Urothelium cell line (cell line): ENCODE measurements at places on chromosomes 4 and X.

DNA sequence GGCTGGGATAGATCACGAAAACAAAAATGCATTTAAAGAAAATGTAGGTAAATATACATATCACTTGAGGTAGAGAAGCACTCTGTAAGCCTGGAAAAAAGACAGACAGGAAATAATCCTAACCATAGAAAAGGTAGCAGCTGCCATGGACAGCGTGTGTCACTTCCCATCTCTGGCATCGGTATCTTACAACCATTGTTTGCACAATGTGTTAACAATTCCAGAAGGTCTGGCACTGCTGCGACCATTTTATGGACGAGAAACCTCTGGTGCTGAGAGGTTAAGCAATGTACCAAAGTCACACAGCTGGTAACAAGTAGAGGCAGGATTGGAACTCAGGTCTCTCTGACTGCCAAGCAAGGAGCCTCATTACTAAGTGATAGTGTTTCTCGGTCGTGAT lies 1.7 kb upstream of the MTNR1A start:
- no peak for DNase-seq

DNA sequence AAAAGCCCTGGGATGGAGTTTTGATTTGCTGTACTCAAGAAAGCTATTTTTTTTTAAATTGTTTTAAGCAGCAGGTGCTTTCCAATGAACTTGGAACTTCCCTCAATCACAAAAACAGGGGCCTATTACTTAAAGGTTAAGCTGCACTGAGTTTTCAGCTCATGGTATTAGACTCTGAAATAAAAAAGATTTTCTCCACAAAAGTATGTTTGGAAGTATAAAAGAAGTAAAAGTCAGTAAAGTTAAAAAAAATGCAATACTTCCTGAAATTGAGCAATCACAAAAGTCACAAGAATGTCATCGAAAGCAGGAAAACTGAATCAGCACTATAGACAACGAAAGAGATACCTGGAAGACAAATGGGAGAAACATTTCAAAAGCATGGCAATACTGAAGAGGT lies 38.9 kb upstream of the PLAC8 start:
- no peak for DNase-seq

- DNase-seq = no peak
Observed at GRCh38 chr4:183449193-183449882, 4.9 kb downstream of the CDKN2AIP start.

- peak; percentile 42 for DNase-seq
Observed at GRCh38 chrX:7083468-7084396, 63.8 kb upstream of the STS start.

GRCh38 chr4:13762130-13762529 lies 134.6 kb upstream of the BOD1L1 start:
- DNase-seq = no peak

DNA sequence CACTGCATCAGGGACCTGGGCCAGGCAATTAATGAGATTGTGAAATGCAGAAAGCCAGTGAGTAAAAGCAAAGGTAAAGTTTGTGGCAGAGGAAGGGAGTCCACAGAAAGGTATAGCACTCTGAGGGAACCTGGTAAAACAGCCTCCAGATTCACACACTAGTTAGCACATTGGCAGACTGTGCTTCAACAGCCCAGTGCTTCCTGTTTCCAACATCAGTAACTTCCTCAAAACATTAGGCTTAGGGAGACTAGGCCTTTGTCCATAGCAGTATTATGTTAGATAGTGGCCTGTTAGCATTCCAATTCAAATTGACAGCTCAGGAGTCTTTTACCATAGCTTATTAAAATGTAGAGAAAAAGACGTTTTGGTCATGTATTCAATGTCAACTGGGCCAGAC lies 582.6 kb upstream of the ACTRT1 start:
- no peak for DNase-seq

DNA sequence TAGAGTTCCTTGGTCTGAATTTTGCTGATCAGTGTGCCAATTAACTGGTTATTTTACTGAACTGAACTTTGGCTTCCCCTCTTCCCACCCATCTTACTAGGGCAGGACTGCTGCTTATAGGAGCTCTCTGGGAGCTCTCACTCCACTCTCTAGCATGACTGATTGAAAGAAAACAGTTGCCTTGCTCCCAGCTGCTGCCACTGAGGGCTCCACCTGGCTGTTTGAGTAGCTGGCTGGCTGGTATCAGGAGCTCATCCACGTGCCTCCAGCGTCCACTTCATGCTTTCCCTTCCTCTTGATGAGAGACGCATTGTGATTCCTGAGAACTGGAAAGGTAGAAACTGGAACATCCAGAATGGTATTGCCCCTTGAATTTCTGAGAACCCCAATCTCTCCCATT lies 73.0 kb upstream of the KLHL13 start:
- DNase-seq = no peak

DNA sequence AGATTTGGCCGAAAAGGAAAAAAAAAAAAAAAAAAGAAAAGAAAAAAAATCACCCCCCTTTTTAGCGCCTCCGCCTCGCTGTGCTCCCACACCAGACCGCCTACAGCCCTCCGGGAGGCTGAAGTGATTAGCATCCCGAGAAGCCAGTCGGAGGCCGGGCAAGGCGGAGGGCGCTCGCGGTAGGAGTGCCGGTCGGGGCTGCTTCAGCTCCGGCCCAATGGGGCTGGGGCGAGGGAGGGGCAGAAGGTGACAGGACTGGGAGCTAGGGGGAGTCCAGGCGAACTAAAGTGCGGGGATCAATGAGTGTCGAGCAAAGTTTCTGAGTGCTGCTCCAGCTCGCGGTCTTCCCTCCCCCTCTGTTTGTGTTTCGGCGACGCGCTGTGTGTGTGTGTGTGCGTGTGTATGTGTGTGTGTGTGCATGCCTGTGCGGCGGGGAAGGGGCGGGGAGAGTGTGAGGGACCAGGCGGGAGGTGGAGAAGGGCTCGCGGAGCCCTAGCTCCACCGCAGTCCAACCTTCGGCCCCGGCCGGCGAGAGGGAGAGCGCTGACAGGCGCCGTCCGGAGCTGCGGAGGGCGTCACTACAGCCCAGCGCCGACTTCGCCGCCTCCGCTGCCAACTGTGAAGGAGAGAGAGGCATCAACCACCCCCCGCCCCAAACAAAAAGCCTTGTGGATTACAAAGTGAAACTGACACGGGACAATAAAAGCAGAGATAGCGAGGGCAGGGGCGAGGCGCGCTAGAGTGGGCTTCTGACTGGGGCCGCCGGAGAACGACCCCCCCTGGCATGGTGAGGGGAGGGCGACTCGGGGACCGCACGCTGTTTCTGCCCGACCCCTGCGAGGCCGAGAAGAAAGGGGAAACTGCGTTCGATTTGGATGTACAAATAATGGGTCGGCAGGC lies at the start of gene FAT4:
TSS of gene FAT4 (plus strand) at position 280 of the 900 bp plus-strand sequence. CDS start 1,457 bp downstream, outside the sequence.
- peak; percentile 91 for DNase-seq

GRCh38 chrX:39574178-39574577 lies 523.6 kb downstream of the BCOR start:
- DNase-seq = no peak

DNA sequence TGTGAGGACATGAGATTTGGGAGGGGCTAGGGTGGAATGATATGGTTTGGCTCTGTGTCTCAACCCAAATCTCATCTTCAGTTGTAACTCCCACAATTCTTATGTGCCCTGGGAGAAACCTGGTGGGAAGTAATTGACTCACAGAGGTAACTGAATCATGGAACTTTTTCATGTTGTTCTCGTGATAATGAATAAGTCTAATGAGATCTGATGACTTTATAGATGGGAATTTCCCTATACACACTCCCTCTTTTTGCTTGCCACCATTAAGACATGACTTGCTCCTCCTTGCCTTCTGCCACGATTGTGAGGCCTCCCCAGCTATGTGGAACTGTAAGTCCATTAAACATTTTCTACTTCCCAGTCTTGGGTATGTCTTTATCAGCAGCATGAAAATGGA lies 253.2 kb upstream of the GK2 start:
- DNase-seq = no peak

- DNase-seq = no peak
Observed at GRCh38 chrX:25015486-25016360, at the start of gene ARX. TSS of gene ARX (minus strand) at chrX:25015965. CDS start at chrX:25015737, 228 bp downstream.

GRCh38 chrX:1481636-1482529 lies 29.2 kb upstream of the ASMTL start:
- peak; percentile 31 for DNase-seq

DNA sequence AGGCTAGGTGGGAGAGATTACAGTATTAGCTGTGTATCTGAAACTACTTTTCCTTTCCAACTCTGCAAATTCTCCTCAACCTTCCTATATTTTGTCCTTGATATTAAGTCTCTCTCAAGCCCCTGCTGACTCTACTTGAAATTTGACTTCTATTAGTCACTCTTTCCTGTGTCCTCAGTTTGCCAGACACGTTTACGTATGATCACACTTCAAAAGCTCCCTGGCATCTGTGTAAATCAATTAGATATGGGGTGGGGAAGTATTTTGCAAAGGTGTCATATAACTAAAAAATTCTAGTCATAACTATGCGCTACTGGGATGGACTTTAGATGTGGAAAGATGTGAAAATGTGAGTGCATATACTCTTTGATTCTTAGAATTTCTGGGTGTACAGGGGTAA lies 67.4 kb upstream of the ARHGAP24 start:
- DNase-seq = no peak

GRCh38 chrX:34734383-34734782 lies 77.3 kb upstream of the TMEM47 start:
- DNase-seq = peak; percentile 2

DNA sequence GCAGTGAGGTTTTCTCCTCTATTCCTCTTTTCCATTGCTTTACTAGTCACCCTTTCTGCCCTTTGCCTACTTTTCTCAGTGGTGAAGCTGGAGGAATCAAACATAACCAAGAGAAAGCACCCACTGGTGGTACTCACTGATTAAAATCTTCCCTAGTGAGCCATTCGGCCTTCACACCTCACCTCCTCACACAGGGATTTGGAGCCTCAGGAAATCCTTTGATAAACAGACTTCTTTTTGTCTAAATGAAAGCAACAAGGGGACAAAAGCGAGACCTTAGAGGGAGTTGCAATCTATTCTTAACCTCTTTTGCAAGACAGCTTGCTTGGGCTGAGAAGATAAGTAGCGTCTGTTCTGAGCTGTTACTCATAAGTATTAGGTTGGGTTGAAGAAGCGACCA lies 572.6 kb downstream of the ZNF674 start:
- no peak for DNase-seq

DNA sequence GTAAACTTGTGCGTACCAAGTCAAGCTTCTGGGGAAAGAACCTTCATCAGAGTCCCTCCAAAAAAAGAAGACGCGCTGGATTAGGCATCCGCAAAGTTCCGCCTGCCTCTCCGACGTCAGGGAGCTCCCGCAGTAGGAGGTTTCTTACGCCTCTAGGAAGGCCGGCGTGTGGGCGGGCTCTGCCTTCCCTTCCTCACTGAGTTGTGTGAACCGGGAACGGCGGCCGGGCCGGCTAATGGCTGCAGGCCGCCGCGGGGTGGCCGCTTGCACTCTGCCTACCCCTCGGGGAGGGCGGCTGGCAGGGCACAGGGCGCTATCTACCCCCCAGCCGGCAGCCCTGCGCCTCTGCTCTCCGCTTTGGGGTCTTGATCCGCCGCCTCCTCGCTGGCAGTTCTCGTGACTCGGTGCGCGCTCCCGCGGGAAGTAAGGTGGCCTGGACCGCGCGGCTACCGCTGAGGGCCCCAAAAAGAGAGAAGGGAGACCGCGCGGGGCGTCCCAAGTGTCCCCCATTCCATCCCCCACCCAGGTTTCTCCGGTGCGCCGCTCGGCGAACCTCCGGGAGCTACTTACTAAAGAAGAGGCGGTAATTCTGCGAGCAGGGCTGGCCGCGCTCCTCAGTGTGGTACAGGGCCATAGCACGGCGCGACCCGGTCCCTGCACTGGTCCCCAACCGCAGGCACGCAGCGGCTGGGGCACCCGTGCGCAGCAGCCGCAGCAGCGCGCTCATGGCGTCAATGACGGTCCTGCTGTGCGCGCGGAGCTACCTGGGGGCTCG lies at the start of gene PPA2:
TSS of gene PPA2 (minus strand) at position 739 of the 775 bp plus-strand sequence. CDS start at position 727, 12 bp downstream.
- DNase-seq = peak; percentile 74

- DNase-seq = no peak
Observed at GRCh38 chr4:165631208-165631894, 241.7 kb upstream of the TLL1 start.

DNA sequence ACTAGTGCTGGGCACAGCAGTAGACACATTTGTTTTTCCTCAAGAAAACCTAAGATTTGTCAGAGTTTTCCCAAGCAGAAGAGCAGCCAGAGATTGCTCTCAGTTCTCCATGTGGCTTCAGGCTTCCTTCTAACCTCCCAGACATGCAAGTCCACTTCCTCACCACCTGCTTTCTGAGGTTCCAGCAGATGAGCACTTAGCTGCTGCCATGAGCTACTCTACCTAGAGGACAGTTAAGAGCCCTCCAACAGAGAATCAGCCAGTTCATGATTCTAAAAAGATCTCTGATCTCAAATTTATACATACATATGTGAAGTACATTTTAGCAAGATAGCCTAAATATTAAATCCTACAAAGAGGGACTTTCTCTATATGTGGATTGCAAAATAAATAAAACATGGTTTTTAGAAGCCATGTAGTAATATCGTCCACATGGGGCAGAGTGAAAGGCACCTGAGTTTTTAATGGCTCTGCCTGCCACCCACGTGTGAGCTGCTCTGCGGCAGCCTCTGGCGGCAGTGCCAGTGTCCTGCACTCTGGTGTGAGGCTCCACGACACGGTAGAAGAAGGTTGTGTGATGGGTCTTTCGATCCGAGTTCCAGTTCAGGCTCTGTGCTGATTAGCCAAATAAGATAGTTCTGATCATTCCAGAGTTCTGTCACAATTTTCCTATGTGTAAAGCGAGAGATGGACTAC lies 10.3 kb downstream of the CYP4V2 start:
- DNase-seq = peak; percentile 85

GRCh38 chrX:71912156-71912555 lies 1.5 kb downstream of the NHSL2 start:
- DNase-seq = no peak

DNA sequence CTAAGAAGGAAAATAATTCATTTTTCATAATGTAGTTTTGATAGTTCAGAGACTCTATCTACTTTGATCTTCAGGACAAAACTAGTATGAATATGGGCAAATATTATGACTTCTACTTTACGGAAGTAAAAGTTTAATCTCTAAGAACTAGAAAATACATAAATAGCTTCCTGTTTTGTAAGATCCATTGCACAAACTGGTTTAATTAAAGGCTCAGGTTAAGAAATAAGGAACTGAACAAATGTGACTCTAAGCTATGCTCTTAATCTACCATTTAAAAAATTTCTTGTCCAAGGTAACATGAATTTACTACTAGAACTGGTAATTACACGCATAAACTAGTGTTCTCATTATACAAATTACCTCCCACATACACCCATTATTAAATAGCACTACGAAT lies 360.6 kb downstream of the INPP4B start:
- DNase-seq = no peak

GRCh38 chr4:11640584-11640983 lies 211.9 kb upstream of the HS3ST1 start:
- DNase-seq = no peak

DNA sequence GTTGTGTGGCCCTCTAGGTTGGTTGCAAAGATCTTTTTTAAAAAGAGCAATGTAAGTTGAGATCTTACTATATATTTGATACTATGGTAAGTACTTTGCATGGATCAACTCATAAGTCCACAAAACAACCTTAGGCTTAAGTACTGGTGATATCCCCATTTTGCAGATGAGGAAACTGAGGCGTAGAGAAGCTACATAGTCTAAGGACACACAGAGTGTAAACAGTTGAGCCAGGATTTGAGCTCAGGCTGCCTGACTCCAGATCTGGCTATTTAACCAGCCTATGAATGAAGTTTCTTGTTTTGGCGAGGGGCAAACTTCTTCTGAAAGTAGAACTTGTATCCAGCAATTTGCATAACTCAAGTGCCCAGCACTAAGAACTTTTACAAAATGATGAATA lies 38.6 kb upstream of the STX18 start:
- DNase-seq = no peak

GRCh38 chrX:154987940-154988339 lies 34.6 kb downstream of the F8 start:
- no peak for DNase-seq

- peak; percentile 51 for DNase-seq
Observed at GRCh38 chr4:139603576-139604410, 47.8 kb upstream of the SETD7 start.
